ENCODE measurements at places on chromosomes 13 and 19.
A peak's percentile ranks its signal among the peaks of the same experiment; 100 is the strongest.

GRCh38 chr19:32866061-32866460 lies 3.5 kb downstream of the SLC7A9 start:
- DNase-seq = no peak

GRCh38 chr13:31352467-31352866 lies 152.7 kb downstream of the B3GLCT start:
- no peak for DNase-seq

- no peak for DNase-seq
Observed at GRCh38 chr19:28640506-28640905, 572.4 kb downstream of the UQCRFS1 start.

- peak; percentile 2 for DNase-seq
Observed at GRCh38 chr13:62119739-62120700, 704.4 kb upstream of the PCDH20 start.

DNA sequence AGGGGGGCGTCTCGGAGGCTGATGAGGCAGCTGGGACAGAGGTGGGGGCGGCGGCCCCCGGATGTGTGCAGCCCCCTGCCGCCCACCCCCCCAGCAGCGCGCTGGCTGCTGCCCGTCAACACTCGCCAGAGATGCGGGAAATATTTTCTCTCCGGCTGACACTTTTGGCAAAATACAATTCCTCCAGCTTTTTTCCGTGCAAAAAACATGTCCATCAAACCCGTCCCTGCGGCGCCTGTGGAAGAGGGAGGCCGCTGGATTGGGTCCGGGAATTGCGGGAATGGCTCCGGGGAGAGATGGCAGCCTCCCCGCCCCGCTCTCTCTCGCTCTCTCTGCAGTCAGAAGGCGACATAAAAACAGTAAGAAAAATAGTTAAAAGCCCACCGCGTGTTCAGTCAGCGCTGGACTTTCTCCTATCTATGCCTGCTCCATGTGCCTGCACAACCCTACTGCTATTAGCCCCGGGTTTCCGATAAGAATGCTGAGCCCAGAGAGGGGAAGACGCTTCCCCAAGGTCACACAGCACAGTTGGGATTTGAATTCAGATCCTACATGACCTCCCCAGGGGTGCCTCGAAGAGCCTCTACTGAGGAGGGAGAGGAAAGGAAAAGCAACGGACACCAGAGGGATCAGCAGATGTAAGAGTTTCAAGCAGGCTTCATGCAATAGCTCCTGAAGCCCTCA lies 23.2 kb downstream of the ZNRF4 start:
- no peak for DNase-seq

GRCh38 chr13:109764470-109765291 lies 21.7 kb downstream of the IRS2 start:
- peak; percentile 46 for DNase-seq

- DNase-seq = no peak
Observed at GRCh38 chr13:110633776-110634175, 18.4 kb downstream of the NAXD start.

GRCh38 chr19:4456843-4457653 lies 546 bp downstream of the UBXN6 start:
- DNase-seq = peak; percentile 58

- peak; percentile 83 for DNase-seq
Observed at GRCh38 chr13:78102121-78102677, 183.6 kb upstream of the EDNRB start.

DNA sequence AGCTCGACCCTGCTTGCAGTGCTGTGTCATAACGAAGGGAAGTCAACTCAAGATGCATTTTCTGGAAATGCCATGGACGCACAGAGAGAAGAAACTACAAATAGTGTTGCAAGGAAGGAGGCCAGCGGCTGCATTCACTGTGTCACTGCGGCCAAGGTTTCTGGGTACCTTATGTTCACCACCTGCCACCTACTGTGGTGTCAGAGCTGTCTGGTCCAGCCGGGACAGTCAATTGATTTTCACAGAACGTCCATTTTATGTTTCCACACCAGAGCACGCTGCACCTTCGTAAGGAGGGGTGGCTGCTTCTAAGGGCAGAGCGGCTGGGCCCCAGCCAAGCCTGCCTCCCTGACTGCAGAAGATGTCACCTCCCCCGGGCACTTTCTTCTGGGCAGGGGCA lies 17.7 kb downstream of the TSHZ3 start:
- no peak for DNase-seq
